Fibroblast of skin of scalp (primary cell): ENCODE measurements at places on chromosomes 4 and X.

GRCh38 chrX:104254442-104255115 lies at the start of gene ESX1:
TSS of gene ESX1 (minus strand) at chrX:104254933. CDS start at chrX:104254849, 84 bp downstream.
- peak; percentile 1 for DNase-seq

GRCh38 chrX:115562480-115562847 lies 1.5 kb downstream of the PLS3 start:
- peak; percentile 60 for DNase-seq

DNA sequence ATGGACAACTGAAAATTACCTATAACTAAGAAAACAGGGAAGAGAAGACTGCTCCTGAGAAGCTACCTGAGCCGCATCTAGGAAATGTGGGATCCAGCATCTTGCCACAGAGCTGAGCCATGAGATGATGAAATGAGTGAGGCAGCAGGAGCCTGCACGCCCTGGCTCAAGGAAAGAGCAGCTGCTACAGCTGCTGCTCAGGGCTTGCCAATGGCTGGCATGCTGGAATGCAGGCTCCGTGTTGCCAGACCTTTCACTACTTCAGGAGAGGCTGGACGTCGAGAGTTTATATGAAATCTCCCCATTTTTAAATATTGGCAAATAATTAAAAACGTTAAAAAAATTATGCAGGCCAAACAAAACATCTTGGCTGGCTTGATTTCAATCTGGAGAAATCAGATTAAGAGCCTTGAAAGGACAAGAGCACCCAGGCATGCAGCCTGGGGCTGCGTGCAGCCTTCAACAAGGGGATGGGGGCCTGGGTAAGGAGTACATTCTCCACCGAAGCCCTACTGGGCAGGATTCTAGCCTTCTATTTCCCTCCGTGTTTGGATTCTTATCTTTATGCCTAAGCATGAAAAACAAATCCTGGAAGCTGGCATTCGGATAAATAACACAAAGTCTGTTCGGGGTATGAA lies 227.6 kb downstream of the NR3C2 start:
- no peak for DNase-seq

- no peak for DNase-seq
Measured at GRCh38 chrX:64925480-64925879, 50.8 kb downstream of the ZC4H2 start.
